Activated naive CD8-positive, alpha-beta T cell treated with anti-CD3 and anti-CD28 coated beads for 36 hours (primary cell): ENCODE measurements at places on chromosomes 12 and 14. TPM values are rescaled to one million over a fixed set of nuclear protein-coding genes. Genes with fewer than 3 reads are reported as not detected.

GRCh38 chr12:87660291-87660690, 368.9 kb downstream of the C12orf50 start:
- DNase-seq = no peak

GRCh38 chr12:14770496-14771461, 32.5 kb downstream of the WBP11 start:
- peak; percentile 89 for DNase-seq

DNA sequence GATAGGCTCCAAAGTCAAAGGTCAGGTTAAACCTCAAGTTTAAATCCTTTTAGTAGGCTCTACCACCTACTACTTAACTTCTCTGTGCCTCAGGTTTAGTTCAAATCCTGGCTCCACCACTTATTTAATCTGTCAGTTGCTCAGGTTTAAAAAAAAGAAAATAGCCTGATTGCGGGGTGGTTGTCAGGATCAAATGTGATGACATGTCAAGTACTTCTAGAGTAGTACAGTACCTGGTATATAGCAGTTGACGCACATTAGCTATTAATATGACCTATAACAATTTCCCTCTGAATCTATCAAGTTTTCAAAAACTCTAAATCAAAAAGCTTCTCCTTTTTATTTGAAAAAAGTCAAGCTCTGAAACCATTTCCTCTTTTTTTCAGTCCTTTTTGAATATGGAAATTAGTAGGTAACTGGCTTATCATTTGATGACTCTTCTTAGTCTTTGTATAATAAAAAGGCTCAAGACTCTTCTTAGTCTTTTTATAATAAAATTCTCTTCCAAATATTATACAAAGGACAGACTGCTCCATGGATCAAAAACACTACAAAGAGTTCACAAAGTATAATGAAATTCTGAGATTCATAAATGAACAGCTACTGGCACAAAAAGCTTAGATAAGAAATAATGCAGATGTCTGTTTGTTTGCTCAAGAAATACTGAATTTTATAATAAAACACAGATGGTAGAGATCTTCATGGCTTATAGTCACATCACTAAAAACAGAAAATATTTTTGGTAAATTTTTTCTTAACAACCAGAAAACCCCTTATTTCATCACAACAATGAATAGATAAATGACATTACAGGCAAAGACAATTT, 5.0 kb downstream of the OSBPL8 start:
- no peak for DNase-seq

KERA gene
- total RNA-seq = not detected

DNA sequence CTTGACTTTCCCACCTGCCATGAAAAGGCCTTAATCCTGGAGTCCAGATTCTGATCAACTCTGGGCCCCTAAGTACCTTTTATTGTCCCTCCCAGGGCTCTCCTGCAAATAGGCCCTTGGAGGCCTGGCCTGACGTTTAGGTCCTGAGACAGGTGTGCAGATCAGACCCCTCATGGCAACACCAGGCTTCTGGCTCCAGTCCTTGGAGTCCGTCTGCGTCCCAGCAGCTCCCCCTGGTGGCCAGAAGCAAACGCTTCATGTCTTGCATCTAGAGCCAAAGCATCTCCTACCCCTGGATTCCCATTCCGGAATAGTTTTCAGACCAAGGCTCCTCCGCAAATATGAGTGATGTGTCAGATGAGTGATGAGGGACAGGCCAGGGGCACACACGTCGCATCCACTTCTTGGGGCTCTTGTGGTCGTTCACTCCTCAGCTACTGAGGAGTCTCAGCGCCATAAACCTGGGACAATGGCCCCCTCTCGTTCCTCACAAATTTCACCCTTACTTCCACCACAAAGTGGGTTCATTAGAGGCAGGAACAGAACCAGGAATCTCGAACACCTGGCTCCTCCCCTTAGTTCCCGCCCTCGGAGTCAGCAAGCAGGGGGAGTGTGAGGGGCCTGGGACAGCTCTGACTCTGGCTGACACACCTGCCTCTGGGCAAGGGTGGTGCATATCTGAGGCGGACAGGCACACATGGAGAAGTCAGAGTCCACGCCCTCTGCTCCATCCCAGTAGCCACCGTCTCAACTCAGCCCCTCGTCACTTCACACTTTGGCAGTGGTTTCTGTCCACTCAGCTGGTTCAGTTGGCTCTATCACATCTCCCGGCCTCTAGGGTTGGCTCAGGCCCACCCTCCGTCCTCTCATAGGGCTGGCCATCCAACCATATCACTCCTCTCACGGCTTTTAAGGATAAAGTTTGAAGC, 77.9 kb upstream of the PWP1 start:
- DNase-seq = peak; percentile 69

GRCh38 chr14:100656996-100657395, 69.7 kb upstream of the DLK1 start:
- no peak for DNase-seq

GRCh38 chr12:49342066-49342913, 4.4 kb upstream of the DNAJC22 start:
- DNase-seq = peak; percentile 87

LRRK2 gene
- 0.21 TPM for total RNA-seq

DNA sequence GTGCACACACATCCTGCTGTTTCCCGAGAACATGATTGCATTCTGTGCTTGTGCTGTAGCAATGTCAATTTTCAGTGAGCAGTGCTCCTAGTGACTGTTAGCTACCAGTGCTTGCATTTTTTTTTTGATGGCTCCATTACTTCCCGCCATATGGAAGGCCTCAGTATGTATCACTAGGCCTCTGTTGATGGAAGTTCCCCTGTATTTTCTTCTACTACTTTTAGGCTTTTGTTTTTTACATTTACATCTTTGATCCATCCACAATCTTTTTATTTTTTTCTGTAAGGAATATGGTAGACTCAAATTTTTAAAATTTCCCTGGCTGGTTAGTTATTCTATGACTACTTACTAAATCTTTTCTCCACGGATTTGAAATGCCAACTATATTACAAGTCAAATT, 49.1 kb downstream of the ZNF664 start:
- DNase-seq = no peak

- peak; percentile 30 for DNase-seq
These were observed 19.5 kb downstream of the DCAF5 start for GRCh38 chr14:69133206-69134125.

STON2 gene
- total RNA-seq = 0.30 TPM

TNFRSF1A gene
- 49.1 TPM for total RNA-seq

TBX5 gene
- not detected for total RNA-seq

DNA sequence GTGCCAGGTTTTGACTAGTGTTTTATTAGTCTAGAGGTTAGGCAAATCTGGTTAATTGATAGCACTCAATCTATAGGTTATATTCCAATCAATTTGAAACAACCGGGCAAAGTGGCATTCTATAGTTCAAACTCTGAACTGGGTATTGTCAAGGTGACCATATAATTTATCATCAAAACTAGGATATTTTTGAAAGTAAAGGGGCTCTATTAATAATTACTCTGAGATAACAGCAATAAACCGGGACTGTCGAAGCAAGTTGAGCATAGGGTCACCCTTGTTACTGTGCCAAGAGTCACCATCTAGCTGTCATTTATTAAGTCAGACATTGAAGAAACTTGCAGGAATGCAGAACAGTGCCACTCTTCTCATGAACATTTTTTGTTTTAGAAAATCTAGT, 321.2 kb downstream of the RAD51B start:
- DNase-seq = no peak

DNA sequence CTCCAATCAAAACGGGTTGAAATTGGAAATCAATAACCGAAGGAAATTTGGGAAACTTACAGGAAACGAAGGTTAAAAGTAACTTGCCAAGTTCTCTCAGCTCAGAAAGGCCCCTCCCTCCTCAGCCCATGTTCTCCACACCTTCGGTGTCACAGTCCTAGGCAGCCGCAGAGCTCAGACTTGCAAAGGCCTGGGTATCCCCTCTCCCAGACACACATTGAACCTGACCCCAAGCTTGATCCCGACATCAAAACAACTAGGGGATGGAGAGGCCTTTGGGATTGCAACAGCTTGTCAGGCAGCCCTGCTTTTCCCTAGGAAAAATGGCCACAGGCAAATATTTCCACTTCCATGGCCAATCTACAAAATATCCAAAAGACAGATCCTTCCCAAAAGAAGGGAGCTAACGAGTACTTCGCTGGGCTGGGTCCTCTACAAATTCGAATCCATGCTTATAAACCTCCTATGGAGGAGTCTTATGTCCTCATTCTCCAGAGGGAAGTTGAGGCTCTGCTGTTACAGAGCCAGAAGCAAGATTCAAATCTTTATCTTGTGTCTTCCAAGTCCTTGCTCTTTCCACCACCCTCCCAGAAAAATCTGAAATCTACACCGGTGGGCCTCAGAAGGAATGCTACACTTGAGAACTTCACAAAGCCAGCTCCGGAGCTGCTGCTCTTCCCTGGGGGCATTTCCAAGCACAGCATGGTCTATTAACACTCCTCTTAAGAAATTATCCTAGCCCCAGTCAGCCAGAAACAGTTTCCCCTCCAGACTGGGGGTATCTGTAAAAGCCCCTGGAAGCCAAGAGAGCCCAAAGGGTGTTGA, 35.7 kb upstream of the PNMA1 start:
- DNase-seq = no peak

CCDC197 gene
- total RNA-seq = not detected

DNA sequence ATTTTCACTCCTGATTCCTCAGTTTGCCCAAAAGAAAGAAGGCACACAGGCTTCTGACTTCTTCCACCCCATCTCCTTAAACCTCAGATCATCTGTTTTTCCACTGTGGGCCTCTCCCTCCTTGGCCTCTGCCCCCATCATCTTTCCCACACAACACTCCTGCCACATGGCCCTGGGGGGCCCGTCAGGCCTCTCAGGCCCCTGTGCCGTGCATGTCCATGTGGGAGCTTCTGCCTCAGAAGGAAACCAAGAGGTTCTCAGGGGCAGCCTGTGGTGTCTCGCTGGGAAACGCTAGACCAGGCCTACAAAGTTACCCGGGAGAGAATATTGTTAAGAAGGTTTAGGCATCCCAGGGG, 8.0 kb downstream of the KLHL33 start:
- DNase-seq = no peak

MGAT4C gene
- not detected for total RNA-seq
